ENCODE measurements at places on chromosomes 2 and 18.
A peak's percentile ranks its signal among the peaks of the same experiment; 100 is the strongest.

- no peak for DNase-seq
Observed at GRCh38 chr2:143608063-143608423, 478.8 kb downstream of the ARHGAP15 start.

DNA sequence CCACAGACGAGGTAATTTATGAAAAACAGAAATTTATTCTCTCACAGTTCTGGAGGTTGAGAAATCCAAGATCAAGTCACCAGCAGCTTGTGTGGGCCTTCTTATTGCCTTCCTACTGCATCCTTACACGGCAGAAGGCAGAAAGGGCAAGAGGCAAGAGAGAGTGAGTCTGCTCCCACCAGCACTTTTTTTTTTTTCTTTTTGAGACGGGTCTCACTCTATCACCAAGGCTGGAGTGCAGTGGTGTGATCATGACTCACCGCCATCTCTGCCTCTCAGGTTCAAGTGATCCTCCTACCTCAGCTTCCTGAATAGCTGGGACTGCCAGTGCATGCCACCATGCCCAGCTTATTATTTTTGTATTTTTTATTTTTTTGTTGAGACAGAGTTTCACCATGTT, 78.5 kb upstream of the HK2 start:
- DNase-seq: no peak

DNA sequence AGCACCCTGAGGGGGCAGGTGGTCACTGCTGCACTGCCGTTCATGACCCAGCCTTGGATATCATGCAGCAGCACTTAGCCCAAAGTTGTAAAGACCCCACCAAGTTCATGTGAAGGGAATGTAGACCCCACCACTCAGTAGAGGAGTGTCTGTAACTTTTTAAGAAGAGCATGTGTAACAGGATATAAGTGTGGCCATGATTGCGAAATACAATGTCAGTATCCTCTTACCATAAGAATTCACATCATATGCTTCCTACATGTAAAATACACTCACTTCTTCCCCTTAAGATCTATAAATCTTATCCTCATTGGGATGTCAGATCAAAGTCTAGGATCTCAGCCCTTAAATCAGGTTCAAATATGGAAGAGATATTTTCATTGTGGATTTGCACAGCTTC, 276.9 kb downstream of the PTPRM start:
- DNase-seq: no peak

GRCh38 chr2:407630-408029, 119.7 kb upstream of the ALKAL2 start:
- DNase-seq: no peak

DNA sequence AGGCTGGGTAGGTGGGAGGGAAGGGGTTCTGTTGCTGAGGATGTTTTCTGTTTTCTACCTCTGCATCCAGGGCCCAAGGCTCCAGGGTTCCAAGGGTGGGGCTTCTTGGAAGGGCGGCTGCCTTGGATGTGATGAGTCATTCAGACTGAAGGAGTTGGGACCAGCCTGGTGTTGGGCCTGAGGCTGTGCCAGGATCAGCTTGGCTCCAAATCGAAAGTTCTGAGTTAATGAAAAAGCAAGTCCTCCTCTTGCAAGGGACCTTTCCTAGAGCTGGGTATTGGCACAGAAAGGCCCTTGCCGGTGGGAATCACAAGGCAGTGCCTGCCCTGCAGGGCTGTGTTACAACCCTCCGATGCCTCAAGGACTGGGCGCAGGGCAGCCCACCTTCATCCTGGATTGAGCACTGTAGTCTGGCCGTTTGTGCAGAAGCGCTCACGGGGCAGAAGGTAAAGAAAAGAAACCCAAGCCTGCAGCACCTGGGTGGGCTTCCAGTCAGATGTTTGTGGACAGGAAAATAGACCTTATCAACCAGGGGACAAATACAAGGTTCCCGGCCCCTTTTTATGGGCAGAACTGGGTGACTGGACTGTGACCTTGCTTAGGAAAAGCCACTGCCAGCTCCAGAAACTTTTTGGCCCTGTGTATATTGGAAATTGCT, 52.5 kb upstream of the MCFD2 start:
- no peak for DNase-seq

- no peak for DNase-seq
Observed at GRCh38 chr2:71190656-71191569, 36.0 kb downstream of the PAIP2B start.

DNA sequence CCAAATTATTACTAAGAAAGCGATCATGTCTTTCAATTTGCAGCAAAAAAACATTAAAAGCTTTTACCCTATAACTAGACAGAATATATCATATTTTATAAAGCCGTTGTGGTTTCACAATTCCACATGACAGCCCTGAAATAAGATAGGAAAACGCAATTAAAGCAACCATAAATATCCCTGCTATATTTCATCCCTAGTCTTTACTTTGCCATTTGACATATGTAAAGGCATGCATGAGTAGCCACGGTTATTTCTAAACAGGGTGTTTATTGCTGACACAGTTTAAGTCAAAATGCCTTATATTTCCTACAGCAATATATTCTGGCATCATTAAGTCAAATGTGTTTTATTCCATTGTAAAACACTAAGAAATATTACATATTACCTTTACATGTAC, 239.9 kb downstream of the DSEL start:
- DNase-seq: no peak

DNA sequence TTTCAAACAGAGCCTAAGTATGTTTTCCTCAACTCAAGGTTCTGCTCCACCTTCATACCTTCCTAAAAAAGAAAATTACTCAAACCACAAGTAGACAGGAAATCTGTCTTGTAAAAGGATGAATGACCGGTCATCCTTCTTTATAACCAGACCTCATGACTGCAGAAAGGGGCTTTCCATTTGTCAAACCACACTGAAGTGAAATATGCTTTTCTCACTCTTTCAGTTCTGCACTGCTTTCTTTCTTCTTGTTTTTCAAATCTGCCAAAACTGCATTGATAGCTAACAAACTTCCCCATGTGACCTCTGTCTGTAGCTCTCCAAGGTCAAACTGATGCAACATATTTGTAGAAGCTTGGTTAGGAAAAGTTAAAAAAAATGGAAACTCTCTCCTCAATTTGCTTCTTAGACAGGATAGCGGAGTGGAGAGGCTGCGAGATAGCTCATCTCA, 308.9 kb upstream of the CCDC68 start:
- no peak for DNase-seq

GRCh38 chr2:85255813-85256594, 71.8 kb downstream of the TGOLN2 start:
- no peak for DNase-seq

- DNase-seq: no peak
Observed at GRCh38 chr2:164620873-164621763, at the start of gene GRB14. Gene GRB14, minus strand, starts transcription at chr2:164621482. Its CDS starts 173 bp downstream, at chr2:164621309.

GRCh38 chr2:143452817-143453451, 323.7 kb downstream of the ARHGAP15 start:
- DNase-seq: peak; percentile 27

DNA sequence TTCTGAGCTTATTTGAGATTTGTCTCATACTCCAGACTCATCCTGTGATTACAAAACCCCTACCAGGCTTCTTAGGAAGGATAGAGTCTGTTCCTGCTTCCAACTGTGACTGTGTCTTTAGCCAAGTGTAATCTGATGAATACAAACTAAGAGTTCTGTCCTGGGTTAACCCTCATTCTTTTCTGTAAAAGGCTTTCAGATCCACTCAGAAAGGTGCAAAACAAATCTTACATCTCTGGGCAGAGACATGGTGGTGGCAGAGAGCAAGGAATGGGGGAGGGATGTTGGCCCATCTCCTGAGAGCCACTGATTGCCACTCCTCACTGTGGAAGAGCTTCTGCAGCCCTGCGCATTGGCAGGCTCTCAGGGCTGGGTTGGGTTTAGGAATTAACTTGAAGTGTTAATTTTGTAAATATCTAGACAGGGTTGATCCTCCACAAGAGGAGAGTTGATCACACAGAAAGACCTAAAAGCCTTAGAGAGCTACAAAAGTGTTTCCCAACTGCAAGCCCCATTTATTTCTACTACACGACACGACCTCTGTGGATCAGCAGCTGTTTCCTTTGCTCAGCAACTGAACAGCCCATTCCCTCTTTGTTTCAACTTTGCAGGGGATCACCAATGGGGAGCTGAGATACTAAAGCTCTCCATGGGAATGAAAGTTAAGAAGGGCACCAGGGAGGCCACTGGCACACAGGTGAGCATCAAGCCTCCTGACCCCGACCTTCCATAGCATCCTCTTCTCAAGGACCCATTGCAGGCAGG, 23.7 kb upstream of the SPTBN1 start:
- no peak for DNase-seq

GRCh38 chr2:54669677-54670484, 53.6 kb upstream of the EML6 start:
- DNase-seq: no peak

DNA sequence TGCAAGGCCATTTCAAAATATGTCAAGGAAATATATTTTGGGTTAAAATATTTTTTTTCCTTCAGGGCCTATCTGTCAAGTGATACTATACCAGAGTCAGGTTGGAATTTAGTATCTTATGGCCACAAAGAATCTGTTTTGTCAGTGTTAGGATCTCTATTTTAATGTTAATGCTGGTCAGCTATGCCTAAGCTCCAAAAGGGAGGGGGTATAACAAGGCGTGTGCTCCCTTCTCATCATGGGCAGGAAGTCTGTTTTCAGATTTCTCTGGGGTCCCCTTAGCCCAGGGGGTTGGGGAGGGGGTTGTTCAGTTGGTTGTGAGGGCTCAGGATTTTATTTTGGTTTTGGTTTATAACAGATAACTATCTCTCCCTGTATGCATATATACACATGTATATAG, 126.4 kb downstream of the TMEM163 start:
- DNase-seq: no peak

DNA sequence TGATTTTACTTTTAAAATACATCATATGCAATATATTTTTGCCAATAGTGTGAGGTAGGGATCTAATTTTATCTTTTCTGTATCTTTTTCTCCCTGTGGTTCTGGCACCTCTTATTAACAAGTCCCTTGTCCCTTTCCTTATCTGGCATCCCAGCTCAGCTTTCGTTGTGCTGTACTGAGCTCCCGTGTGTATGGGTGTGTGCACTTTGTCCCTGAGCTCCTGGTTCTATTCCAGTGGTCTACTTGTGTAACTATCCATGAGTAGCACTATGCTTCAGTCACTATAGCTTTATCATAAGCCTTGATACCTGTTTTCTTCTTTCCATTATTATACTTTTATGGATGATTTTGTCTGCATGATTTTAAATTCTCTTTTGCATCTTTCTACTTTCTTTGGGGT, 401.4 kb upstream of the POU3F3 start:
- DNase-seq: no peak

DNA sequence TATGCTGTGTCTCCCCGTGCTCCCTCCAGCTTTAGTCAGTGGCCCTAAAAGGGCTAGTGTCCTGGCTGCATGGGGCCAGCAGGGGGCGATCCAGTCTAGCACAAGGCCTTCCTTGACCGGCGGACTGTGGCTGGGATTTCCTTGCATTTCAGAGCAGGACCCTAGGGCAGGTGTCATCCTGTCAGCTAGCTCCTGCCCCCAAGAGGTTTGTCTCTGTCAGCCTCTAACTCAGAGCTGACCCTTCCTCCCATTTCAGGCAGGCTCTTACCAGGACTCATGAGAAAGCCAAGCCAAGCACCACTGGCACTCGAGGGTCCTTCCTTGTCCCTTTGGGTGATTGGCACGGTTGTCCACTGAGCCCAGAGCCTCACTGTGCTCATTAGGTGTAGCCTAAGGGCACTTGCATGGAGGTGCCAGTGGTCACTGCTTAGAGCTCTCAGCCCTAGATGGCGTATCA, 140.3 kb downstream of the RPIA start:
- DNase-seq: no peak

DNA sequence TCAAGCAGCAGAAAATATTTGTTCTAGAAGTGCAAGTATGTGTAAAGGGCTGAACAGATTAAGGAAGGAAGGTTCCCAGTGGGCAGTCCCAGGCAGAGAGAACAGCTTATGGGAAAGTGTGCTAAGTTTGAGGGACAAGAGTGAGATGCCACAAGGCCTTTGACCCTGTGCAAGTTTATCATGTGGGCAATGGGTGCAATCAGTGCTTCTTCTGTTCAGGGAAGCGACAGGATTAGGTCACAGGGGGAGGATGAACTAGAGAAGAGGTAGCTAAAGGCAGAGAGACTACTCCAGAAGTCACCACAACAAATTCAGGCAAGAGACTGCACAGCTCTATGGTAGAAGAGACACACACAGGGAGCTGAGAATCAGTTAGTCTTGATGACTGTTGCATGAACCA, 44.3 kb downstream of the LPIN2 start:
- DNase-seq: no peak

- DNase-seq: no peak
Observed at GRCh38 chr2:119647440-119648169, 31.4 kb upstream of the TMEM177 start.

- DNase-seq: no peak
Observed at GRCh38 chr2:239295377-239296019, 105.3 kb downstream of the HDAC4 start.

DNA sequence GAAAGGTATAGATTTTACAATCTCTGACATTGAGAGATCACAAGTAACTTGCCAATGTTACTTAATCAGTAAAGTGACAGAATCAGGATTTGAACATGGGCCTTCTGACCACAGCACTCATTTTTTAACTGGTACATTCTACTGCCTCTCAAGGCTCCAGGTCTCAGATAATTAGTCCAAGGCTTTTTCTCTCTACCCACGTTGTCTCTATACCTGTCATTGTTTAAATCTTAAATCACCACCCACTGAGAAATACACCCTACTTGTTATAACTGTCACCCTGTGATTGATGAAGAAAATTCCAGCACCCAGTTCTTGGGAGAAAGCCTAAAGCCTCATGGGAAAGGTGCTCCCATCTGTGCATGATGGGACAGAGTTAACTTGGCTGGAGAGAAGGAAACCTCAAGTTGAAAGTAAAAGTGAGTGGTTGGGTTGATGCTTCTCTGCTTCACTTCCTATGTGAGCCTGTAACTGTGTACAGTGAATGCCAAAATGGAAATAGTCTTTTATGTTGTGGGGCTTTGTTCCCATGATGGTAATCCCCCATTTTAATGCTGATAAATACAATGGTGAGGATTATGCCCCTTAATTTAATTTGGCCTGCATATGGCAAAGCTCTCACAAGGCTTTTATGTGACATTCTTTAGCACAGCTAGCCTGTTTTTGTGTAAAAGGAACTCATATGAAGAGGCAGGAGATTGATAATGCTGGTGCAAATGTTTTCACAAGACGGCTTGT, 190.1 kb upstream of the SP5 start:
- no peak for DNase-seq

DNA sequence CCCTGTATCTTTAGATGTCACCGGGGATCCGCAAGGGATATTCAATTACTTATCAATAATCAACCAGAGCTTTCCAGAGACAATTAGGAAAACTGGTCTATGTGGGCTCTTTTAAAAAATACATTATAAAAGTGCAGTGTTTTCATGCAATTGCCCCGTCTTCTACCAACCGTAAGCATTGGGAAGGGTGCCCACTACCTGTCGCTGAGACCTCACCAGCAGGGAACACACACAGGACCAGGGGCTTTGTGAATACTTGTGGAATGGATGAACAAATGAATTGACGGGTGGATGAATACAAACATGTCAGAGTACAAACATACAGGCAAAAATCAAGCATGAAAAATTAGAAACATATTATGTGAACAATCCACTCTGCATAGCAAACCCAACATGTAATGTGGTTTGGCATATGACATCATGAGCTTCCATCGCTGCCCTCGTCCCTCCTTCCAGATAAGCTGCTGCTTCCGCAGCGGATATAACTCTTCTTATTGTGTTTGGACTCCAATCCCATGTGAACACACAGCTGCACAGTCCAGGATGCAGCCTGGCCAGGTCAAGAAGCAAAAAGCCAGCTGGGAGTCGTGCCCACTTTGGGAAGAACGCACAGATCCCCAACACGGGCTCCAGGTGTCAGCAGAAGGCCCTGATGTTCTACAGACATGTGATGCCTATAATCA, 5.3 kb downstream of the FHL2 start:
- no peak for DNase-seq

GRCh38 chr2:12931186-12931844, 214.6 kb downstream of the TRIB2 start:
- DNase-seq: no peak
